Activated CD8-positive, alpha-beta memory T cell treated with anti-CD3 and anti-CD28 coated beads for 1 hour (primary cell): ENCODE measurements at places on chromosomes 12 and 14.

GRCh38 chr12:95195122-95195521, 22.1 kb downstream of the FGD6 start:
- no peak for DNase-seq

- no peak for DNase-seq
These were observed 172.9 kb downstream of the RBM19 start for GRCh38 chr12:113793250-113793649.

- DNase-seq: no peak
These were observed 9.0 kb downstream of the PITPNM2 start for GRCh38 chr12:123141615-123142517.

DNA sequence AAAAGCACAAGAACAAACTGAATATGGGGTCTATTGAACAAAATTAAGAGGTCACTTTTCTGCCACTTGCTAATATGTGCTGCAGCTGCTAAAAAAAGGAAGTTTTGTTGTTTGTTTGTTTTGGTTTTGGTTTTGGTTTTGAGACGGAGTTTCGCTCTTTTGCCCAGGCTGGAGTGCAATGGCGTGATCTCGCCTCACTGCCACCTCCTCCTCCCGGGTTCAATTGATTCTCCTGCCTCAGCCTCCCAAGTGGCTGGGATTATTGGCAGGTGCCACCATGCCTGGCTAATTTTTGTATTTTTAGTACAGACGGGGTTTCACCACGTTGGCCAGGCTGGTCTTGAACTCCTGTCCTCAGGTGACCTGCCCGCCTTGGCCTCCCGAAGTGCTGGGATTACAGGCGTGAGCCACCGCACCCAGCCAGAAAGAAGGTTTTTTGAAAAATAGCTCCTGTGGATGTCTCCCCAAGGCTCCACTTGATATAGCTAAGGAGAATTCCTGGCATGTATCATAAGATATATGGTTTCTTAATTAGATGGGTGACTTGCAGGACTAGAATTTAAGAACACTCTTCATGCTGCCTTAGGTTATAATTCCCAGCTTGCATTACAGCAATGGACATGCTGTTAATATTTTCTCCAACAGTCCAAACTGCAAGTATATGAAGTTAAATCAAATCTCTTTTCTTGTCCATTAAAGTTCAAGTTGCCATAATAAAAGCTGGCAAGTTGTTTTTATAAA, 237.6 kb upstream of the AMIGO2 start:
- DNase-seq: no peak

GRCh38 chr12:78406828-78407227, 457.7 kb upstream of the SYT1 start:
- DNase-seq: no peak

GRCh38 chr12:41486718-41487117, 298.6 kb downstream of the PDZRN4 start:
- no peak for DNase-seq

DNA sequence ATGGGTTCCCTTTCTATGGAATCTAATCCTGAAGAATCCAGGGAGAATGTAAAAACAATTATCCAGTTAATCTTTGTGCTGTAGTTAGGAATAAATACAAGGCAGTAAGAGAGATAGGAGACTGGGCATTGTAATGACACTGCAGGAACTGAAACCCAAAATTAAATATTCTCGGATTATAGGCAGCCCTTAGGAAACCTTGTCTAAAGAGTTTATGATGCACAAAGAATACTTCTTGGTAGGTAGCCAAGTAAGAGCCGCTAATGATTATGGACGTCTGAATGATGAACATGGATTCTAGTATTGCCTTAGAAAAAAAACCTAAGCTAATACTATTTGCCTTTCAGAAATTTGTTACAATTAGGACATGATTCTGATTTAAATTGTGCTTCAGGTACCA, 165.4 kb upstream of the LRIG3 start:
- DNase-seq: no peak

DNA sequence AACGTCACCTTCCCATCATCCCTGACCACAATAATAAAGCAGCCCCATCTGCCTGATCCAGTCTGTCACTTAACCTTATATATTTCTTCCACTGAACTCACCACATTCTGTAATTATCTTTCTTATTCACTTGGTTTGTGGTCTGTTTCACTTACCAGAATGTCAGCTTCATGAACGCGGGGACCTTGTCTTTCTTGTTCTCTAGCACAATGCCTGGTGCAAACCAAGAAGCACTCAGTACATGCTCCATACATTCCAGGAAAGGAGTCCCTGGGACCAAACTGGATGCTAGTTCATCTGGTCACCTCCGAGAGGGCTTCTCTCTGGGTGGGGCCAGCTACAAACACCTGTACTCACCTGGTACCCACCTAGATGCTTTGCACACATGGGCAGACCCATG, 17.4 kb upstream of the ANKRD33 start:
- no peak for DNase-seq

- no peak for DNase-seq
These were observed 182.4 kb downstream of the EGLN3 start for GRCh38 chr14:33768458-33768830.

- DNase-seq: no peak
These were observed 6.0 kb downstream of the FOXG1 start for GRCh38 chr14:28772613-28773012.

GRCh38 chr14:39827901-39828655, 395.8 kb upstream of the FBXO33 start:
- no peak for DNase-seq

DNA sequence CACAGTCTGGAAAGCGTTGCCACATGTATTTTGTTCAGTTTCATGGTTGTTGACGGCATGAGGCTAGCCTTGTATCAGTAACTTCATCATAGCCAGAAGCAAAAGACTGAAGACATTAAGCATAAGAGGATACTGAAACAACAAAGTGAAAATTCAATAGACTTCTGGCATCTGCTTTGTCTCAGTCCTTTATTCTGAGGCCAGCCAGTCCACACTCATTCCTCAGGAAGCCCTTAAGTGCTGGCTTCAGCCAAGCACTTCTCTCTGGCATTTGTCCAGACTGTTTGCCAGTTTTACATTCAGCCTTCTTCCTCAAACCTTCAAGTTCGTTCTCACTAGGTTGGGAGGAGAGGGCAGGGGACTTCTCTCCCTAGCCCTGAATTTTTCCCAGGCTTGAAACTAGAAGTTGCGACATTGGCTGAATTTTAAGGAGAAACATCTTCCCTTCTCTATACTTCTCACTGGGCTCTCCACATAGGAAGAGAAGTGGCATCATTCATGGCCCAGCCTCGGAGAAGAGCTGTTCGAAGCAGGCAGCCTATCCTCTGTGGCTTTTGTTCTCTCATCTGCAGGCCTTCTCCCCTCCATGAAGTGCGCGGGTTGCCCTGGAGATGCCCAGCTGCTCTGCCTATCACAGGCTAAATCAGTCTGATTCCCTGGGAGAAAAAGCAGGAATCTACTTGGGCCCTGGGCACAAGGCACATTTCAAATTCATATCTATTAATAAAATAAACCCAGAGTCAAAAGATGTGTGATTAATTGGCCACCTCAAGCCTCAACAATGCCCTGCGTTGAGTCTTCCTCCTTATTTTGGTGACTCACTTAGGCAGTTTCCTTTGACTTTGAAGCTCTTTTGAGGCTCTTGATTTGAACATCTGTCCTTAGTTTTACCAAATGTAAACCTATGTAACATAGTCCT, 130.9 kb upstream of the PLEKHA5 start:
- DNase-seq: no peak

- no peak for DNase-seq
These were observed 50.4 kb upstream of the OVCH1 start for GRCh38 chr12:29547864-29548263.

DNA sequence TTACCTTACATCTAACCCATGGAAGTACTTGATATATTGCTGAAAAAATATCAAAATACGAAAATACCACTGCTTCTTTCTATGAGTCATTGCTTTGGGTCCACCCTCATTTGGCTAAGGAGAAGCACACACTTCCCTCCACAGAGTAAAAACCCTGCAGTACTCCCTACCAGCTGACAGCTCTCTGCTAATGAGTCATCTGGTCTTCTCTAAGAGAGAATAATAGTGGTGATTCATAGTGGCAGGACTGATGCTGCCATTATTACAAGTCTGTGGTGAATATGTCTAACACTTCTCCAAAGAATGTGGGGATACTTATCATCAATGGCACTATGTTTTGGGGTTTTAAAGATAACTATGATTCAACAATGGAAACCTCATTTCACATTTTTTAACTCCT, 90.7 kb downstream of the PPFIA2 start:
- DNase-seq: no peak

GRCh38 chr14:65731933-65732506, 319.5 kb downstream of the FUT8 start:
- DNase-seq: no peak

DNA sequence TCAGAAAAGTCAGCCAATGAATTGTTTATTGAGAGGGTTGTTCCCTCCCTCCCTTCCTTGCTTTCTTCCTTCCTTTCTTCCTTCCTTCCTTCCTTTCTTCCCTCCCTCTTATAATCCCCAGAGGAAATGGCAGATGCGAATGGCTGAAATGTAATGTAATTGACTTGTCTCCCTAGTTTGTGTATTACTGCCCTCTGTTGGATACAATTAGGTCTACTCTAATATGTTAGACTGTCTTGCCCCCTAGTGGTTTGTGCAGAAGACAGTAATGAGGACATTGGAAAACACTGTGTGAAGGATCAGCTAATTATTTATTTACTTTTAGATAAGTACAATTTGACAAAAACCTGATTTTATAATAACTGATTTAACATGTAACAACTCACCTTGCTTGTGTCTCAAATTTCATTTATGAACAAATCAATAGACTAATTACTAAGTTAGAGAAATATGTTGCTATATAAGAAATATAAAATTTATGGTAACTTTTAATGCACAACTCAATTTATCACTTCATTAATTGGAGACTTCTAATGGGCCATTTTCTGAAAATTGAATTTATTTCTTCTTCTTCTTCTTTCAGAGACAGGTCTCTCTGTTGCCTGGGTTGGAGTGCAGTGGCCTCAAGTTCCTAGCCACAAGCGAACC, 229.8 kb upstream of the LRIG3 start:
- no peak for DNase-seq

- no peak for DNase-seq
These were observed 337.0 kb upstream of the CLEC14A start for GRCh38 chr14:38592764-38593442.

DNA sequence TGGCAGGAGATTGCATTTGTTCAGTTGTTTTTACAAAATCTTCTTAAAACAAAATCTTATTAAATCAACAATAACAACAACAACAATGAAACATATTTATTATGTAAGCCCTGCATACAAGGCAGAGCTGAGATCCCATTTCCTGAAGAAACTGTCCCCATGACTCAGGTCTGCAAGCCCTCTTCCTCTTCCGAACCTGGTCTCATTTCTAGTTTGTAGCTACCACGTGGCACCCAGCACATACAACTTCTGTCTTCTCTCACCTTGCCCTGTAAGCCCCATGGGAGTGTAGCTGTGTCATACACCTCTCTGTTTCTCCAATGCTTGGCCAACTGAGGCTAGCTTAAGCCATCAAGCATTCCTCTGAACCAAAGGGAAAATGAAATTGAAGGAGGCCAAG, 106.4 kb downstream of the SLC8A3 start:
- no peak for DNase-seq

DNA sequence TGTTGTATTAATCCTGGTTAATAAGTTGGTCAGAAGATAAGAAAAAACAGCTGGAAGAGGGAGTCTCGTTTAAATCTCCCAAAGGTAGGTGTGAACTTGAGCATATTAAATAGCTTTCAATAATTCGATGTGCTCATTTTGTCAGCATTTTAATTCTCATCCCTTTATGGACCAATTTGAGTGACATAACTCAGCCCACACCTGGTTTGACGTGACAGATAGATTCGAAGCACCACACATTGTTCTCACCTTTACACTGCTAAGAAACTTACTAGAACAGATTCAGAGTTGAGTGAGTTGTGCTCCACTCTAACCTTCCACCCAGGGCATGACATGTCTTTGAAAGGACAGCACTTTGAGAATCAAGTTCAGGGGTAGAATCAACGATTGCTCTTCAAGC, 161.4 kb upstream of the GZMB start:
- no peak for DNase-seq

- no peak for DNase-seq
These were observed 88.7 kb upstream of the PLXNC1 start for GRCh38 chr12:94059394-94060368.

GRCh38 chr12:110229409-110229808, 51.6 kb upstream of the ATP2A2 start:
- no peak for DNase-seq

GRCh38 chr12:105454688-105455087, 124.2 kb downstream of the C12orf75 start:
- no peak for DNase-seq

- no peak for DNase-seq
These were observed 512 bp upstream of the RND1 start for GRCh38 chr12:48866052-48866711.

GRCh38 chr14:54610051-54610977, 43.4 kb downstream of the SAMD4A start:
- no peak for DNase-seq

DNA sequence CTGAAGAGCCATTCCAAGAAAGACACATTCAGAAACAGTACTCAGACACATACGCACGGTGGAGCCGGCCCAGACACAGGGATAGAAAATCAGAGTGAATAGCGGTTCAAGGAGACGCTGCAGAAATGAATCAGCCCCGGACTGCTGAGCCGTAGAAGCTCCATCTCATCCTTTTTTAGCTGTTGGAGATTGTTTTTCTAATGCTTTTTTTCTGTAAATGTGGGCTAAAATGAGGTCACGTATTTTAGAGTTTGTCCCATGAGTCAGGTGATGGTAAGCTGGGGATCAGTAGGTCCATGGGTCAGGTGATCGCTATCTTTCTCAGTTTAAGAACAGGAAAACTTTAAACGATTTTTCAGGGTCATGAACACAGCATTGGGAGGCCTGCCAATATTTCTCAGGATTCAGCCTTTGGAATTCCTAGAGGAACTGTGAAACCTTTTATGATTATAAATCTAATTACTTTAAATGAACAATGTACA, 202.4 kb downstream of the ITPR2 start:
- no peak for DNase-seq

DNA sequence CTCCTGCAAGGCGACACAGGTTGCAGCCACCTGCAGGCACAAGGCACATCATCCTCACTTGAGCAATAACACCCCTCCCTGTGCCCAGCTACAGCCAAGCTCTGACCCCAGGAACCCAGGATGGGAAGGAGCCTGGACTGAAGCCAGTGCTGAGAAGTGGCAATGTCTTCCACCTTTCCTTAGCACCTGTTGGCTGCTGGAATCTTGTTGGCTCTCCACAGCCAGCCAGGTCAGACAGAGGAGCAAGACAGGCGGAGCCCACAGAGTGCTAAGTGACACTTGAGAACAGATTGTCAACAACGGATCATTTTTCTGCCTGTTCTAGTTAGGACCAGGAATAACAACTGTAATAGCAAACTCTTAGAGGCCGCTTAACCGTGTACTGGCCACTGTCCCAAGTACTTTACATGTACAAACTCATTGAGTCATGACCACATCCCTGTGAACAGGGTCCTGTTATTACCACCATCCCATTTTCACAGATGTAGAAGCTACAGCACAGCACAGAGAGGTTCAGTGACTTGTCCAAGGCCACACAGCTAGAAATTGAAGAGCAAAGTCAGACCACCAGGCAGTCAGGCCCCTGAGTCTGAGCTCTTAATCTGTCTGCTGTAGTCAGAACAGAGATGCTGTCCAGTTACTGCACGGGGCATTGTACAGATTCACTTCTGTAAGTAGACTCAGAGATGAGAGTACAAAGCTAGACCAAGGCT, 45.6 kb downstream of the RNFT2 start:
- no peak for DNase-seq

GRCh38 chr12:108612788-108613282, 15.0 kb upstream of the TMEM119 start:
- DNase-seq: no peak

GRCh38 chr14:68623826-68624225, 169.0 kb downstream of the ZFP36L1 start:
- no peak for DNase-seq
